ENCODE measurements at places on chromosomes 1 and 21. TPM values are rescaled to one million over a fixed set of nuclear protein-coding genes. Genes with fewer than 3 reads are reported as not detected.

DNA sequence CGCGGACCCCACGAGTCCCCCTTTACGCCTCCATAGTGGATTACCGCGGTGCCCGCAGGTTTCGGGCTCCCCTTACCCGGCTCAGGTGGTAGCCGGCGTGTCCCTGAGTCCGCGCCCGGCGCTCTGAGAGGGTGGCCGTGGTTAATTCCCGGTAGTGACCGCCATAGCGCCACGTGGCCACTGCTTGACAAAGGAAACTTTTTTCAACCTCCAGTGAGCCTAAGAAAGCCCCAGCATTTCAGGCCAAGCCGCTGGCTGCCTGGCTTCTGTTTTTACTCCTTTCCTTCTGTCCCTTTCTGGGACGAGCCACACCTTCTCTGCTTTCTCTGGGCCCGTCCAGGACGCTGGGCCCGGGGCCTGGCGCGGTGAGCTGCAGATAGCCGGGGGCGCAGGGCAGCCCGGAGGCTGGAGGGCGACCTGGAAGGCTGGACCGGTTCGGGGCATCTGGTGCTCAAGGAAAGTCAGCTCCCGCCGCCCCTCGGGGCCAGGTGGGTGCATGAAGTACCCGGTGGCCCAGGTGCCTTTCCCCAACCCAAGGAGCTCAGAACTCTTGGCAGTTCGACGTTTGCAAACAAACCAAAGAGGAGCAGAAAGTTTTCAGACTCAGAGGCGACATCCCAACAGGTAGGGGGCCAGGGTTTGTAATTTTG is 540 bp upstream of the C1orf198 start:
- 0 out of 2 replicates have a peak, but pooled peaks cover 3% of the 10 kb centered on the region for H3K36me3 ChIP-seq
- DNase-seq: peak; percentile 68
- H3K4me1 ChIP-seq: peaks cover 34% of the 10 kb centered on the region

DNA sequence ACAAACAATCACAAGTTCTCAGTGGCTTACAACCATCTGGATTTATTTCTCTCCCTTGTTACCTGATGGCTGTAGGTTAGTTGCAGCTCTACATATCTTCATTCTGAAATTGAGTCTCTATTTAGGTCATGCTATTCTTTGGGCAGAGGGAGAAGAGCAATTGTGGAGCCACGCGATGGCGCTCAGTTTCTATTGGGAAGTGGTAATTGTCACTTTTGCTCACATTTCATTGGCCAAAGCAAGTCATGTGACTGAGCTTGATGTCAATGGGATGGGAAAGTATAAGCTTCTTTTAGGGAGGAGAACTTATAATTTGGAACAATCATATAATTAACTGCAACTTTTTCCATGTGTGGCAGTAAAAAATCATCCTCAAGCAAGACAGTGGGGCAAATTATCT is 166.5 kb downstream of the LMO4 start:
- H3K36me3 ChIP-seq: no peaks in the 10 kb centered on the region
- H3K27me3 ChIP-seq: no peaks in the 10 kb centered on the region
- no peak overlapping the region for H3K27ac ChIP-seq
- DNase-seq: no peak

DNA sequence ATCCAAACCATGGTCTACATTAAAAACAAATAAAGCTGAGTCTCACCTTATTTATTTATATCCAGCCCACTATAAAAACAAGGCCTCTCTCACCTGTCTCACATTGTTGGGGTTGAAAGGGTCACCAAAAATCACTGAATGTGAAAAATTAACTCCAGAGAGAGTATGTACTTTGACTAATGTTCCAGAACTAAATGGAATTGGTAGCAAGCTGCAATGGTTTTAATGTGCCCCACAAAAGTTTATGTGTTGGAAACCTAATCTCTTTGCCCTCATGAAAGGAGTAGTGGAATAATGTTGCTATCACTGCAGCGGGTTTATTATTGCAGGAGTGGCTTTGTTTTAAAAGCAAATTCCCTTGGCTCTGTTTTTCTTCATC is 230.3 kb downstream of the LTN1 start:
- no peaks in the 10 kb centered on the region for H3K27me3 ChIP-seq
- H3K36me3 ChIP-seq: peaks cover 22% of the 10 kb centered on the region
- H3K4me3 ChIP-seq: no peak overlapping the region
- no peak for DNase-seq
- H3K4me1 ChIP-seq: peaks cover 3% of the 10 kb centered on the region

DNA sequence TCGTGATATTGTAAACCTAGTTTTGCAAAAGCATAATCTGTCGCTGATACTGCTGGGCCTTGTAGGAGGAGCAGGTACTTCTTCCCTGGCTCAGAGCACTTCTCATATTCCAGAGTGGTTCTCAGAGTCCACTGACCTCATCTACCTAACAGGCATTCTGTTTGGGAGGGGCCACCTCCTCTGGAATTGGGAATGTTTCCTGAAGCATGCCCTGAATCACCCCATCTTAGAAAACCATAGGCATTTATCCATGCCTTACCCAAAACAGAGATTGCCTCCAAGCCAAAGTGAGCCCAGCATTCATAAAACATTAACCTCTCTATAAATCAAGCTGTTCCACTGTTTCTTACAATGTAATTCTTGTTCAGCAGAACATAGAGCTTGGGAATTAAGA is 35.1 kb downstream of the SLC44A3 start:
- H3K27me3 ChIP-seq: no peaks in the 10 kb centered on the region
- DNase-seq: no peak
- no peak overlapping the region for H3K4me3 ChIP-seq
- H3K36me3 ChIP-seq: no peaks in the 10 kb centered on the region
- no peak overlapping the region for H3K27ac ChIP-seq

The LAD1 gene
- total RNA-seq: 15.6 TPM

The LMO4 gene
- 72.5 TPM for total RNA-seq

The C1orf226 gene
- total RNA-seq: 15.7 TPM

All from WTC11 (cell line).